ENCODE measurements at places on chromosomes 1 and 21.

GRCh38 chr1:58396150-58396549, 150.4 kb downstream of the OMA1 start:
- no peak for DNase-seq

GRCh38 chr1:244970236-244970743, 105.9 kb upstream of the HNRNPU start:
- DNase-seq = no peak

DNA sequence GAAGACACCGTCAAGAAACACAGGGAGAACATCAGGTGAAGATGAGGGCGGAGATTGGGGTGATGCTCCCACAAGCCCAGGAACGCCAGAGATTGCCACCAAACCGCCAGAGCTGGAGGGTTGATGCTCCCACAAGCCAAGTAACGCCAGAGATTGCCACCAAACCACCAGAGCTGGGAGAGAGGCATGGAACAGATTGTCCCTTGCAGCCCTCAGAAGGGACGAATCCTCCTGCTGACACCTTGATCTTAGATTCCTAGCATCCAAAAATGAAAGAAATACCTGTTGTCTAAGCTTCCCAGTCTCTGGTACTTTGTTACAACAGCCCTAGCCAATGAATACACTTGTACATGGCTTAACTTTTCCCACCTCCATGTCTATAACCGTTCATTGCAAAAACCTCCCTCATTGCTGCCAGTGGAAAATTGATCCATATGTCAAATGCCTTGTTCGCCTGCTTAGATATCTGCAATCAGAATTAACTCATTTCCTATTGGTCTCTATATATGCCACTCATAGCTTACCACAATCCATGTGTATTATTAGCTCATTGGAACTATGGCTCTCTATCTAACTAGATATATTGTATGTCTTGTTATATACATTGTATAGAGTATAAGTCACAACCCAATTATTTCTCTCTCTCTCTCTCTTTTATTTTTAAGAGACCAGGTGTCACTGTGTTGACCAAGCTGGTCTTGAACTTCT, 127.4 kb downstream of the ADSS2 start:
- DNase-seq = no peak

GRCh38 chr1:236417336-236417735, 23.2 kb downstream of the EDARADD start:
- DNase-seq = no peak

DNA sequence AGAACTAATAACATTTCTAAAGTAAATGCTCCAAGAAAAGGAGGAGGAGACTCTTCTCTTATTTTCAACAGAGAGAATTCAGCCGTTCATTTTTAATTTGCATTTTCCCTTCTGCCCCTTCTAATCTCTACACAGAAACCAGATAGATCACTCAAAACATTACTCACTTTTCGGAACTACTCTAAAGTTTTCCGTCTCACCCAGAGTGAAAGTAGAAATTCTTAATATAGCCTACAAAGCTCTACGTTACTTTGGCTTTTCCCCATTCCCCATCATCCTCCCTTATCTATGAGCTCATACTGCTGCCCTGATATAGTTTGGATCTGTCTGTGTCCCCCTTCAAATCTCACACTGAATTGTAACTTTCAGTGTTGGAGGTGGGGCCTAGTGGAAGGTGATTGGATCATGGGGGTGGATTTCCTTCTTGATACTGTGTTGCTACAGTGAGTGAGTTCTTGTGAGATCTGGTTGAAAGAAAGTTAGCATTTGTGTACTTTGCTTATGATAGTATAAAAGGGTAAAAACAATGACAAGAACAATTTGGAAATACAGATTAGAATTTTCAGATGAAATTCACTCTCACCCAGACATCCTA, 188.2 kb downstream of the AMY1C start:
- DNase-seq = no peak

- no peak for DNase-seq
Measured at GRCh38 chr1:102640312-102640711, 468.0 kb downstream of the COL11A1 start.

DNA sequence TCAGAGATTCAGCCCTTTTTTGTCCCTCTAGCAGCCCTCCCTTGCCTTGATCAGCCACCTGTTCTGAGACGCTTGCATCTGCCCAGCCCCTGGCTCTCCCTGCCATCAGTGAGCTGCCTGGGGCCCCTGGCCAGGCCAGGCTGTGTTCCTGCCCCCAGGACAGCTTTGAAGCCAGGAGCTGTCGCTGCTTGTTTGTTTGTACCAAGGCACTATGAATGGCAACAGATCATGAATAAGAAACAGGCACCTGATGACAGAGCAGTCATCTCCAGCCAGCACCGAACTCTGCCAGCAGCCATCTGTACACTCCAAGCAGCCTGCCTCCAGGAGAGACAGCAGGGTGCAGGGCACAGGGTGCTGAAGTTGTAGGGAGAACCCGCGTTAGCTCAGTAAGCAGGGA, 8.1 kb upstream of the VWA5B1 start:
- no peak for DNase-seq

DNA sequence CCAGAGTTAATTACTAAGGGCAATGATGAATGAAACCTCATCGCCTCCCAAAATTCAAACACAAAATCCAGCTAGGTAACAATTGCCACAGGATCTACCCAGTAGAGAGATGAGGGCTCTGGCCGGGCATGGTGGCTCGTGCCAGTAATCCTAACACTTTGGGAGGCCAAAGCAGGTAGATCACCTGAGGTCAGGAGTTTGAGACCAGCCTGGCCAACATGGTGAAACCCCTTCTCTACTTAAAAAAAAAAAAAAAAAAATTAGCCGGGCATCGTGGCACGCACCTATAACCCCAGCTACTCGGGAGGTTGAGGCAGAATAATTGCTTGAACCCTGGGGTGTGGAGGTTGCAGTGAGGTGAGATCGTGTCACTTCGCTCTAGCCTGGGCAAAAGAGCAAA, 15.8 kb downstream of the CD2 start:
- DNase-seq = no peak

- DNase-seq = no peak
Measured at GRCh38 chr1:59220356-59220755, 76.5 kb upstream of the FGGY start.

DNA sequence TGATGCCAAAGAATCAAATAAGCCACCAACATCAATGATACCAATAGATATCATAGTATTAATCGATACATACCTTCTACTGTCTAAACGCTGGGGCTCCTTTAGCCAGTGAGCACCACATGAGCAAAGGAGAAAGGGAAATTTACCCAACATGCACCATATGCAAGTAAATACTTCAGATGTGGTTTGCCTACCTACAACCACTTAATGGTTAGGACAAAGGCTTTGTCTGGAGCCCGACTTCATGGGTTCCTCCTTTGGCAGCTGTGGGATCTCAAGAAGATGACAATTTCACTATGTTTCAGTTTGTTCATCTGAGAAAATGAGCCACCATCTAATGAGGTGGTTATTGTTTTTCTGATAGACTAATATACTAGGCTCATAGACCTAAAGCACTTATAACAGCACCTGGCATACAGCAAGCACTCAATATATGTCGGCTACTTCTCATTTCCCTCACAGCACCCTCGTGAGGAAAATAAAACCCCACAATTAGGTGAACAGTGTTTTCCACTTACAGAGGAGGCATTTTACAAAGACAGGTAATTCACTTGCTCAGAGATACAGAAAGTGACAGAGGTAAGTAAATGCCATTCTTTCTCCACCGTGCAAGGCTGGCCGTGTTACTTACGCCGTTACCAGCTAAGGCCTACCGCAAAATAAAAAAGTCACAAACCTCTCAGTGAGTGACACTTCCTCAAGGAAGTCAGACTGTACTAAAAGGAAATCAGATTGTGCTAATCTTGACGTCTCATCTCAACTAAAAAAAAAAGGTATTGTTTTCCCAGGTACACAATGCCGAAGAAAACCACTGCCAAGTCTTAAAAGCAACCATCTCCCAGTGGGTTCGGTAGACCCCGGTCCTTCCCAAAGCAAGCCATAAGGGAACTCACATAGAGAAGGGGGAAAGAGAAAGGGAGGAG, 1.6 kb downstream of the TTC13 start:
- DNase-seq = no peak

Data from stimulated activated CD4-positive, alpha-beta T cell treated with anti-CD3 and anti-CD28 coated beads, Interleukin-1b, Interleukin-23, amount 100 ng/mL, for 1 hour (primary cell).